ENCODE measurements at places on chromosomes 12 and 14.
A peak's percentile ranks its signal among the peaks of the same experiment; 100 is the strongest.

- no peak for DNase-seq
Observed at GRCh38 chr14:83287300-83287699, 1753.6 kb upstream of the SEL1L start.

GRCh38 chr14:98959410-98959809 lies 312.6 kb downstream of the BCL11B start:
- no peak for DNase-seq

GRCh38 chr14:32514236-32514635 lies 185.1 kb downstream of the AKAP6 start:
- DNase-seq, result no peak

DNA sequence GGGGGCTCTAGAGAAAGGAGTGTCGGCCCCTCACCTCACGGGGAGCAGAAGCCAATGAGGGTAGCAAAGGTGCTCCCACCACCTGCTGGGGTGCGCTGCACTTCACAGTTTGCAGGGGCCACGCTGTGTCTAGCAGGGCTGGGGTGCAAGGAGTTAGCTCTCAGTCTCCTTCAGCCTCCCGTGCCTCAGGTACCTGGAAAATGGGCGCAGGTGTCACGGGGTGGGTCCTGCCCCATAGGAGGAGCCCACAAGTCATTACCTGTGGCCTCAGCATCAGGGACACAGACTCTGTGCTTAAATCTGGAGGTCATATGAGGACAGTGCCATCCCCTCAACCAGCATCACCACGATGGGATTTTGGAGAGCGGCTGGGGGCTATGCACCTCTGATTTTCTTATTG lies 326.7 kb downstream of the ADGRD1 start:
- DNase-seq, result no peak

GRCh38 chr12:26239122-26239851 lies 43.9 kb downstream of the SSPN start:
- peak; percentile 22 for DNase-seq

- DNase-seq, result no peak
Observed at GRCh38 chr14:90518069-90518940, 121.5 kb downstream of the CALM1 start.

DNA sequence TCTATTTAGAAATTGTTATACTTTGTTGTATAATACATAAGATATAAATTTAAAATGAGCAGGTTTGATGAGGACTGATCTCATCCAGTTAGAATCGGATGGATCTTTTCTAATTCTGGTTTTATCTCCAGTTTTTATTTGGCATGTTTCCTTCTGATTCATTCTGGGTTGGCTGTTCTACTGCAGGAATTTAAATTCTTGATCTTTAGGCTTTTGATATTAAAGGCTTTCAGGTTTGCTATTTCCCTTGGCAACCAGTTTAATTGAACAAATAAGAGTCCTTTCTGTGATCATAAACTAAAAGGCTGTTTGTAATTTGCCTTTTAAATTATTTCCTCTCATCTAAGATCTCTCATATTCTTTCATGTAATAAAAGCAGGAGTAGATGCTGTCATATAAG lies 83.4 kb downstream of the PDE6H start:
- no peak for DNase-seq

DNA sequence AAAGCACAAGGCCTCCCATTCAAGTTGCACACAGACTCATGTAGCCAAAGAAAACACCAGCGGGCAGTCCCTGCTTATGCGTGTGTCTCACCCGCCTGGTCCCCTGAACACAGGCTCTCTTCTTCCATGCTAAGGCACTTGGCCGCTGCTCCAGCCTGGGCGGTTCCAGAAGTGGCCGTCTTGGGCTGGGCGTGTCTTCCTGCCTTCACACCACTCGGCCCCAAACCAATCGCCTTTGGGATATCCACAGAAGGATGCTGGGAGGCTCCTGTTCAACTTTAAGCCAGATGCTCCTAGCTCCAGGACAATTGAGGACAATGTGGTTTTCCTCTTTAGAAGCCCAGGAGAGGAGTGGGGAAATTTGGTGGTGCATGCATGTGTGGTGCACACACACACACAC lies 2.2 kb downstream of the SCARB1 start:
- no peak for DNase-seq

DNA sequence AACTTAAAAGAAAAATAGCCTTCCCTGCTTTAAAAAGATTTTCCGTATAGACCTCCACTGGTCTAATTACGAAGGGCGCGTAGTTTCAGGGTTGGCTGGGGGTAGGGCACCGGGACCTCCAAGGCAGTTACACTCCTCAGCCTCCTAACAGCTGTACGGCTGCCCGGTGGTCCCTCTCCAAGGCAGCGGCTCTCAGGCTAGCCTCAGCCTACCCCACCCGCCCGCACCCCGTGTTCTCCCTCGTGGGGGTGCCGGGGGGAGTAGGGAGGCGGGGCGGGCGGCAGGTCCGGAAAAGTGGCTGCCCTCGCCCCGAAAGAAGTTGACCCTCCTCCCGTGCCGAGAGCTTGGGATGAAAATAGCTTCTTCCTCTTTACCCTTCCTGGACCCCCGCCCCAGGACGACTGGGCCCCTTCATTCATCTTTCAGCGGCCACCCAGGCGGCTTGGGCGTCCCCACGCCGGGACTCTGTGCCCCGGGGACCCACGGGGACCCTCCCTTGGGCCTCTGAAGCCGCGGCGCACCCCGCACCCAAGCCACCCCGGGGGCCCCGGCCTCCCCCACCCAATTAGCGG lies 991 bp upstream of the RCOR1 start:
- DNase-seq, result no peak

DNA sequence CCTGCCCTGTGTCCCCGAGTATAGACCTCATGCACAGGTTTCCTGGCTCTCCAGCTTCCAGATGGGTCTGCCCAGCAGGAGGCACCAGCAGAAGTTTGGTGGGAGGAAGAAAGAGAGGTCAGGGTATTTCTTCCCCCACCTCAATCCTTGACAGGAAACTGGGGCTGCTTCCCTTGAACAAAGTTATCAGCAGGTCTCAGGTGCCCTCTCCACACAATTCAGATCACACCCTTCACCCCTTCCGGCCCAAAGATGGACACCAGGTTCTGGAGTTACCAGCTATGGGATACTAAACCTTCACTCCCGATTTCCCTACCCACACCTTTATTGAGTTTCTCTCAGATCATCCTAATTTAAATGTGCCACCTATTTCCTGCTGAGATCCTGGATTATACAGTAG lies 1.2 kb downstream of the SART3 start:
- DNase-seq, result no peak

DNA sequence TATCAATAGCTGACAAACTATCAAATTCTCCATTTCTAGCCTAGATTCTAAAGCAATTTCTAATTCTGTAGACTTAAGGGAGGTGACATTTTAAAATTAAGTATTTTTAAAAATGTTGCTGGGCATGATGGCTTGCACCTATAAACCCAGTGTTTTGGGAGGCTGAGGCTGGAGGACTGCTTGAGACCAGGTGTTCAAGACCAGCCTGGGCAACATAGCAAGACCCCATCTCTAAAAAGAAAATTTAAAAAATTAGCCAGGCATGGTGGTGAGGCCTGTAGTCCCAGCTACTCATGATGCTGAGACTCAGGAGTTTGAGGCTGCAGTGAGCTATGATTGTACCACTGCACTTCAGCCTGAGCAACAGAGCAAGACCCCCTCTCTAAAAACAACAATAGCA lies 15.1 kb downstream of the MGST1 start:
- no peak for DNase-seq

DNA sequence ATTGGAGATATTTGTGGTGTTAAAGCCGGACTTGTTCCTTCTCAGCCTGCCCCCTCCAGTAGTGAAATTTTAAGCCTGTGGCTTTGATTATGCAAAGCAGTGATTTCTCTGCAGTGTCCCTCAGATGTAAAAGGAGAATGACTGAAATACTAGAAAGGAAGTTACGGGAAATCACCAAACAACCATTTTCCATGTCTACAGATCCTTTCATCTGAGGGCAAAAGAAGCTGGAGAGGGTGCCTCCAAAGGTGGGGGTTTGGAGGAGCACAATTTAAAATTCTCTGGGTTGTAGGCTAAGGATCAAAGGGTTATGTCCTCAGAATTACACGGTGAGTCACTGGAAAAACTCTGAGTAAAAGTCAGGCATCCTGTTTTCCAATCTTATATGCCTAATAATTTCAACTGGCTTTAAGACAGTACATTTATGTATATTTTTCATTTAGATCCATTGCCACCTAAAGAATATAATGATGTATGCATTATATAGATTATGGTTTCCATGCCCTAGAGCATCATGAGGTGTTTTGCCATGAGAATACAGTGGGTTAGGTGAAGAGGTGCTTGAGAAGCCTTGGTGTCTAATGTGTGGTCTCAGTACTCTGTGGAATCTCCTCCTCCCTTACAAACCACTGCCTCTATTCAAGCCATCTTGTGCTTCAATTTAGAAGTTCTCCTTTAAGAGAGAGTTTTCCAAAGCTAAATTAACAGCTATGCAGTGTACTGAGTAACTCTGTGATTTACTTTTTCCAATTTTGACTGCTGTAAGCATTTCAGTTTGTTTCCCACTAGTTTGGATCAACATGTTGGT lies 362.1 kb downstream of the RAD51B start:
- peak; percentile 64 for DNase-seq

- peak; percentile 48 for DNase-seq
Observed at GRCh38 chr12:105420659-105421240, 90.3 kb downstream of the C12orf75 start.

GRCh38 chr14:95431199-95432143 lies 85.0 kb downstream of the SYNE3 start:
- DNase-seq, result peak; percentile 21

DNA sequence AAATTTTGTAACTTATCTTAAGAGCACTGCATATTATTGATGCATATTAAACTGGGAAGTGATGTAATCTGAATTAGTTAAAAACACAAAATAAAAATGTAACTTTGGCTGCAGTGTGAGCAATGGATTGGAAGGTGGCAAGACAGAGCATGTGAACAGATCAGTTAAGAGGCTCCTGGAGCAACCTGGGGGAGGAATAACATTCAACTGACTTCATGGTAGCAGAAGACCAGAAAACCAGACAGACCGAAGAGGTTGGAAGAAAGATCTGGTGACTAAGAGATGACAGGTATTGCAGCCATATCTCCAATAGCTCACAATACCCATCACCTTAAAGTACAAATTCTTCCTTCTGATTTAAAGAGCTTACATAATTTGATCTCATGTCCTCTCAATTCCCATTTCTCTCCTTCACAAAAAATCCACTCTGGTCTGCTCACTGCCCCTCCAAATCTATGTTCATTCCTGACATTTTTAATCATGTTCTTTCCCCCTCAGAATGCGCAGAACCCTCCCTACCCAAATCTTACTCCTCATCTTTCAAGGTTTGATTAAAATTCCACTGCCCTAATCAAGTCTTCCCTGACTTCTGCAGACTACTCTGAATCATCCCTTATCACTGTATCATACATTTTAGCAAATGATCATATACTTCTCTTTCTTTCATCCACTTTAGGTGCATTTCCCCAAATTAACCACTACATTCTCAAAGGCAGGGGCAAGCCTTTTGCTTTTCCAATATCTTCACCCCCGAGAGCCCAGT lies 51.5 kb downstream of the DUSP16 start:
- no peak for DNase-seq

DNA sequence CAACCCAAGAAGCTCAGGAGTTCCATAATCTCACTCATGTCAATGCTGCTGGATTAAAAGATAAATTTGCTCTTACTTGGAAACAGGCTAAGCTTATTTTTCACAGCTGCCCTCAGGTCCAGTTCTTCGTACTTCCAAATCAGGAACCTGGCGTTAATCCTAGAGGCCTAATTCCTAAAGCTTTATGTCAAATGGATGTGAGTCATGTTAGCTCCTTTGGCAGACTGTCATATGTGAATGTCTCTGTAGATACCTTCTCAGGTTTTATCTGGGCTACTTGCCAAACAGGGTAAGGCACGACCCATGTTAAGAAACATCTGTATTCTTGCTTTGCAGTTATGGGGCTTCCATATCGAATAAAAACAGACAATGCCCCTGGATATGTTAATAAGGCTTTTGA lies 504.6 kb downstream of the ALG10 start:
- no peak for DNase-seq

- peak; percentile 33 for DNase-seq
Observed at GRCh38 chr12:45730348-45731189, 1.1 kb downstream of the ARID2 start.

- no peak for DNase-seq
Observed at GRCh38 chr14:104361921-104362681, 217.5 kb upstream of the C14orf180 start.

DNA sequence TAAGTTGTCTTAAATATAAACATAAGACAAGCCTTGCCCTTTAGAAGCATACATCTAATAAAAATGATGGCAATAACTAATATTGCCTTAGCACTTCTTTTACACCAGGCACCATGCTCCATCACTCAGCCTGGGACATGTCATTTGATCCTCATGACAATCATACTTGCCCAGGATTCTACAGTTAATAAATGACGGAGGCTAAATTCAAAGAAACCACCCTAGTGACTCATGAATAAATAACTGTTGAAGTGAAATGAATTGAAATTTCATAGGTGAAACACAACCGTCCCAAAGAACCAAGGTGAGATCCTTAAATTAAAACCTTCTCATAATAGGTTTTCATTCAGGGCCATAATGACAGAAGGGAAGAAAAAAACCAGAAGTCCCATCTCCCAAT lies 89.5 kb downstream of the GRIN2B start:
- no peak for DNase-seq

DNA sequence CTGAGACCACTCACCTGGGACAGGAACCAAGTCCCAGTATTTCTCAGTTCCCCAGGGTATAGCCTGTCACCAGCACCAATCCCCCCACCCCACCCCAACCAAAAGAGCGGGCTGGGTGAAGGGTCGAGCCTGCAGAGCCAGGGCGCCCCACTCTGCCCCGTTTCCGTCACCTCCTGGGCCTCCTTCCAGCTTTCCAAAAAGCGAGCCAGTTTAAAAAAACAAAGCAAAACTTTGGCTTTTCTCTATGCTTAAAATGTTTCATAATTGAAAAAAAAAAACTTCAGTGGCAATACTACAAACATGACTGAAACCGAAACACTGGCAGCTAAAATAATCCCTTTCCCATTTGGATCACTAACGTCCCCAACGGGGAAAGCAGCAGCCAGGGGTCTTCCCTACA lies 7.5 kb downstream of the CAMKK2 start:
- DNase-seq, result no peak

- DNase-seq, result no peak
Observed at GRCh38 chr12:64806593-64807460, 17.6 kb upstream of the TBC1D30 start.

- no peak for DNase-seq
Observed at GRCh38 chr12:69583203-69583602, 2.1 kb upstream of the CCT2 start.

DNA sequence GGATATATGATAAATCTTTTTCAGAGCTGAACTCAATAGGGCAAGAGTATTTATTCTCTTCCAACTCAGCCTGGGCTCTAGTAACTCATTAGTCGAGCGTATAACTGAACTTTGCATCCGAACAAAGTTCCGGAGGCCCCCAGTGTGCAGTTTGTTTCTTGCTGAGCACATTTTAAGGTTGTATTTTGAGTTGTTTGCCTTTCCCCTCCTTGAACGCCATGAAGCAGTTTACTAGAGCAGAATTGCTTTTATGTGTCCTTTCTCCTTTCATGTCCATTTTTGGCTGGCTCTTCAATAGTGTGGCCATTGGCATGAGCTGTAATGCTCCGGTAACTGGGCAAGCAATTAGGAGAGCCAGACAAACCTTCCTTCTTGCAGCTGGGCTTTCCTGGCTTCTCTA lies 105.3 kb downstream of the WIF1 start:
- no peak for DNase-seq
